NCI-H2029 treated with DMSO at 0.1 percent for 48 hours (cell line): ENCODE measurements at places on chromosomes 4 and X.
A peak's percentile ranks its signal among the peaks of the same experiment; 100 is the strongest.

- DNase-seq, result no peak
These were observed 20.9 kb upstream of the IQCM start for GRCh38 chr4:149836546-149836945.

DNA sequence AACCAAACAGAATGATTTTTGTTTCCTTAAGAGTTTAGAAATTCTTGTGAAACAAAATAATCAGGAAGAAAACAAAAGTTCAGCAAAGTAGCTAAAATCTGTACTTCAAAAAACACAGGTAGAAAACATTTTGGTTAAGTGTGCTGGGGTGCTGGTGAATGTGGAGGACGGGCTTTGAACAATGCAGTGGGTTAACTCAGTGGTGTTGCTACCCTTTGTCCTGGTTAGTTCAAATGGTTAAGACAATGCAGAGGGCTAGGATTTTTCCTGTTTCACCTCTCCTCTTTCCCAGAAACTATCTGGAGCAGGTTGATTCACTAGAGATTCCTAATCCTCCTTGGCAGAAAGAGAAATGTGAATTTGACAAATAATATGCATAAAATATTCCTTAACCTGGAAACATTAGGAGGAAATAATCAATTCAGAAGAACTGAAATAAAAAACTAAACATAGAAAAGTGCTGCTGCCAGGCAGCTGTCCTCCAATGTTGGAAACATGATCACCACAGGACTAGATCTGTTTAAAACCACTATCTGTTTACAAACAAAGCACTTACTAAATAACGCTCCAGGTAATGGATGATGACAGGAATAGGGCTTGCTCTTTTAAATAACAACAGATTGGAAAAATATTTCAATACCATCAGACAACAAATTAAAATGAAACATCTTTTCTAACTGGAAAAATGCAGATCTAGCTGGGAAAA, 148.9 kb downstream of the MAML3 start:
- peak; percentile 62 for DNase-seq

DNA sequence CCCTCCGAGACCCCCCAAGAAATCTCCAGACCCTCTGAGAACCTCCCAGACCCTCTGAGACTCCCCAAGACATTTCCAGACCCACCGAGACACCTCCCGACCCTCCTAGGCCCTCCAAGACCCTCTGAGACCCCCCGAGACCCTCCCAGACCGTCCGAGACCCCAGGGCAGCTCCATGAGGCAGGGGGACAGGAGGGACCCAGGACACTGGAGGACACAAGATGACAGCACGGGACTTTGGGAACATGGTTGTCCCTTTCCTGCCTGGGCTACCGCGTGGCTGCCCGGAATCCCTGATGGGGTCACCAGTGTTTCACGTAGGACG, 10.3 kb downstream of the CTBP1 start:
- no peak for DNase-seq

DNA sequence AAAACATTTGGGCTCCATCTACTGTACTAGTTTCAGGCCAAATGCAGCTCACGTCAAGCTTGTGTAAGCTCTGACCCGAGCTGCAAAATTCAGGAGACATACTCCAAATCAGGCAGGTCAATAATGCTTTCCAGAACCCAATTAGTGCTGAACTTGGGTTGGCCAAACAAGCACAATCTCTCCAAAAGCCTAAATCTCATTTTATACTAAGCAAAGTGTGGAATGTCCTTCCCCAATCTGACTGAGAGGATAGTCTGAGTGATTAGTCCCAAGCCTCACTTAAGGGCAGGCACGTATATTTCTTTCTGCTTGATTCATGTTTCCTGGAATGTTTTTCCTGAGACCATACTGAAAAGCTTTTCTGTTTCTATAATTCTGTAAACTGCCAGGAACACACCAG, 79.9 kb downstream of the NKX6-1 start:
- no peak for DNase-seq

- no peak for DNase-seq
These were observed 2.9 kb downstream of the HCFC1 start for GRCh38 chrX:153968754-153969124.

DNA sequence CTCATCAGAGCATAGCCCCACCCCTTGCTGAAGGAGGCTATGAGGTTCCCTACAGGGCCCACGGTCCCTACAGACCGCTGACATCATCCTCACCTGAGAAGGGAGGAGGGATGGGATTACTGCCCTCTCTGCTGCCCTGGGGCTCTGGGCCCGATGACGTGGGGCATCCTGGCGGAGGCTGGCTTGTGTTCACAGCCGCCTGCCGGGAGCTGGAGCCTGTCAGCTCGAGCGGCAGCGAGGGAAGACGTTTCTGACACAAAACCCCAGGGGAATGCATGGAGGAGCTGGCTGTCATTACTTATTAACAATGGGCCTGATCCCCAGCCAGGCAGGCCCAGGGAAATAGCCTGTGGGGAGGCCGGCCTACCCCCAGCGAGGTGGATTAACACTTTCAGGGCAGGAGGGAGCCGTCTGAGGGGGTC, 106.6 kb upstream of the ATP6AP2 start:
- no peak for DNase-seq

DNA sequence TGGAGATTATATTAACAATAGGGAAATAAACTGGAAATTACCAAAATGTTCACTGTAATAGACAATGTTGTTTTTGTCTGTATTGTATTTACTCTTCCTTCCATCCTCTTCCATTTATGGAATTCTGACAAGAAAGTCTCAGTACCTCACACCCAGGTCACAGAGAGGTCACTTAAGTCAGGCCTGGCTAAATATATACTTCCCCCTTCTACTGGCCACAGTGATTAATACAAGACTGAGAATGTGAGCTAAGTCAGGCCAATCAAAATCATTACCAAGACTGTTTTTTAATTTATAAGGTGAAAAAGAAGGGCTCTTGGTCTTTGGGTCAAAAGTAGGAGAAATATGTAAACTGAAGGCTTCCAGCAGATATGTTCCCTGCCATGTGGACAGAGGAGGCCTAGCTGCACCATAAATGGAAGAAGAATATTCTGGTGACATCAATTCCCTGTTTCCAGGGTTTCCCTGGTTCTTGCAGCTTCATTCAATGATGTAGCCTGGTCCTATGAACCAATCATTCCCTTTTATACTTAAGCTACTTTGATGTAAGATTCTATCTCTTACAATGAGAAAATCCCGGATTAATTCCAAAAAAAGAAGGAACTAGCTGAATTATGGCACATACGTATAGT, 64.3 kb downstream of the LRBA start:
- no peak for DNase-seq

DNA sequence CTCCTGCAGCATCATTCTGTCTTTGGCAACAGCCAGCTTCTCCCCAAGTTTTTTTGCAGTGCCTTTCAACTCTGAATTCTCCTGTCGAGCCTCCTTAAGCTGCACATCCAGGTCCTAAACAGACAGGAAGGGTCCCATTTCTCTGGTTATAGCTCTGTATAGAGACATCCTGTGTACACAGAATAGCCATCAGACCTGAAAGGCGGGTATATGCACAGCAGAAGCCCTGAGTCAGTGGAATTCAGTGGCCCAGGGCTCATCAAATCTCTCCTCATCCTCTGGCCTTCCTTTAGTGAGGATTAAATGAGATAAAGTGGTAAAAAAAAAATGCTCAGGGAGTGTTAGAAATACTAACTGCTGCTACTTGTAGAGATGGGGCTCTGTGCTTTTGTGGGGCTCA, 73.8 kb downstream of the FAM184B start:
- DNase-seq, result no peak

- no peak for DNase-seq
These were observed 708 bp downstream of the ARAP2 start for GRCh38 chr4:36243355-36244256.

- no peak for DNase-seq
These were observed 158.5 kb downstream of the SH3KBP1 start for GRCh38 chrX:19728915-19729314.

- peak; percentile 3 for DNase-seq
These were observed 316.7 kb upstream of the DIPK2B start for GRCh38 chrX:45517090-45517973.

DNA sequence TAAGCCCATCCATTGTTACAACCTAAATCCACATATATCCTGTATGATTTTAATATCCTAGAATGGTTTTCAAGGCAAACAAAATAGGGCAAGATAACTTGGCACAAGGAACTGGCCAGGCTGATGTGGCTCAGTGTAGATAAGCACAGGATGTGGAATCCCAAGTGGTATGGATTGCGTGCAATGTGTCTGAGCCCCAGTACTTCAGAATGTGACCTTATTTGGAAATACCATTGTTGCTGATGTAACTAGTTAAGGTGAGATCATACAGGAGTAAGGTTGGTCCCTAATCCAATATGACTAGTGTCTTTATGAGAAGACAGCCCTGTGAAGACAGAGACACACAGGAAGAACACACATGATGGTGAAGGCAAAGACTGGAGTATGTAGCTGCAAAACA, 72.4 kb downstream of the IL21 start:
- DNase-seq, result no peak

DNA sequence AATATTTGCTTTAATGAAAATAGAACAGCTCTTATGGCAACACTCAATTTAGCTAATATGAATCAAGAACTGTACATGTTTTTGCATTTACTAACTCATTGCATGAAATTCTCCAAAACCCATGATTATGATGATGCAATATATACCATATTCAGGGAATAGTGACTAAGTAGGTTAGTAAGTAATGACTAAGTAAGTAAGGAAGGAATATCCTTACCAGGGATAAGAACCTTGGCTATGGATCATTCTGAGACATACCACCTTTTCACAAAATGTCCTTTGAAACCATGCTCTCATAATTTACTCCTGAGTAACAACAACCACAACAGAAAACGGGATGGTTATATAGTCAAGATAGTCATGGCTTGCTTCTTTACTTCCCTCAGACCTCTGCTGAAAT, 1513.0 kb downstream of the STIM2 start:
- no peak for DNase-seq
